ENCODE measurements at places on chromosomes 12 and 14. TPM values are rescaled to one million over a fixed set of nuclear protein-coding genes. Genes with fewer than 3 reads are reported as not detected.

DNA sequence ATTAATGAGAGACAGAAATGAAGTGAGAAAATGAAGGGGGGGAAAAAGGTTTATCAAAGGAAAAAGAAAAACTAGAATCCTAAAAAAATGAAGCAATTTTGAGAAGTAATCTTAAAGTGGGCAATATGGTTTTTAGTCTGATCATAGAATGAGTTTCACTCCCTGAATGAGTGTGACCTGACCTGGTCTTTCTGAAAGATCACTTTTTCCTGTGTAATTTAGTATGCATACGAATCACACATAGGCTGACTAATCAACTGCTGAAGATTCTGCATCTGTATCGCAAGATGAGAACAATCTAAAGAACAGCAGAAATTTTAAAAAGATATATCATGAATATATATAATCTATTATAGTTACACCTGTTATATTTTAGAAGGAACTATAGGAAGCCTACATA lies 11.3 kb downstream of the GNPTAB start:
- no peak for DNase-seq

- no peak for DNase-seq
These were observed 135.8 kb downstream of the SLC8A3 start for GRCh38 chr14:70052990-70053389.

LRP1-AS gene
- total RNA-seq = not detected

GRCh38 chr14:51540364-51540763 lies 111.3 kb upstream of the FRMD6 start:
- DNase-seq = no peak

DNA sequence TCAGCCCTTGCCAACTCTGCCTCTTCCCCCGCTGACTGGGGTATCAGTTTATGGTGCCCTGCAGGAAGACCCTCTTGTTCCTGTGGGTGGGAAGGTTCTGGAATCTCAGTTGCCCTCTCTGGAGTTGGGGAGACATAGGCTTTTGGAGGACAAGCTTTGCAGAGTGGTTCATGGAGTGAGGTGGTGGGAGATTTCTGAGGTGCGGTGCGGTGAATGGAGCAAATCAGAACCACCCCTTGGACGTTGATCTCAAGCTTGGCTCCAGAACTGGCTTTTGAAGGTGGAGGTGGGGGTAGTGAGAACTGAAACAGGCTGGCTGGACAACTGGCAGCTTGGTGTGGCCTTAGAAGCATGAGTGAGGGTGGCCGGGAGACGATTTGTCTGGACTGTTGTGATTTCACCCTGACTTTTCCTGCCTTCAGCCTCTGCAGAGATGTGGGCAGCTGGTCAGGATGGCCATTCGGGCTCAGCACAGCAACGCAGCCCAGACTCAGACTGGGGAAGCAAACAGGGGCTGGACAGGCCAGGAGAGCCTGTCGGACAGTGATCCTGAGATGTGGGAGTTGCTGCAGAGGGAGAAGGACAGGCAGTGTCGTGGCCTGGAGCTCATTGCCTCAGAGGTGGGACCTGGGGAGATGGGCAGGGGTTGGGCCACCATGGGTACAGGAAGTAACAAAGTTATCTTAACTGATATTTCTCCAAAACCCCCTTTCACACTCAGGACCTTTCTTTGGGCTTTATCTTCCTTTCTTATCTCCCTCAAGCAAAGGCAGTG lies 1.1 kb downstream of the SHMT2 start:
- DNase-seq = no peak

RHOJ gene
- not detected for total RNA-seq

DNA sequence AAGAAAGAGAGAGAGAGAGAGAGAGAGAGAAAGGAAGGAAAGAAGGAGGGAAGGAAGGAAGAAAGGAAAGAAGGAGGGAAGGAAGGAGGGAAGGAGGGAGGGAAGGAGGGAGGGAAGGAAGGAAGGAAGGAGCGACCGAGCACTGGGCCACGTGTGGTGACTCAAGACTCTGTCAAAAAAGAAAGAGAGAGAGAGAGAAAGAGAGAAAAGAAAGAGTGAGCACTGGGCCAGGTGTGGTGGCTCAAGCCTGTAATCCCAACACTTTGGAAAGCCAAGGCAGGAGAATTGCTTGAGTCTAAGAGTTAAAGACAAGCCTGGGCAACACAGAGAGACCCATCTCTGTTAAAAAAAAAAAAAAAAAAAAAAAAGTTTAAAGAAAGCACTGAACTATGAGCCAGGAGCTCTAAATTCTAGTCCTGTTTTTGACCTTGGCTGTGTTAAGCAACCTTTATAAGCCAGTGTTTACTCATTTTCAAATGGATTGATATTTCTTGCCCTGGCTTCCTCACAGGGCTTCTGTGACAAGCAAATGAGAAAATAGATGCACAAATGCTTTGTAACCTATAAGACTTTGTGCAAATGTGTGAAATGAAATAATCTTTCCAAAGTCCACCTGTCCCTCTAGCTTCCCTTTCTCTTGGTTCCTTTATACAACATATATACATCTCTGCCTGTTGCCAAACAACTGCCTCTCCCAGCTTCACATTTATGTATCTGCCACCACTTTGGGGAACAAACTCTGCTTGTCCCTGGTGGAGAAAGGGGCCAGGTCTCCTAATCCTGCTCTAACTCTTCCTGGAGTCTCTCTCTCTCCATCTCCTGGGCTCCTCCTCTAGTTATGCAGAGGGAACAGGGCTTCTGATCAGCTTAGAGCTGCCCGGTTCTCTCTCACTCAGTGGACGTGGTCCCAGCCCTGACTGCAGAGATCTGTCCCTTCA lies 16.1 kb upstream of the PLEKHG6 start:
- no peak for DNase-seq

FOXG1 gene
- not detected for total RNA-seq

- DNase-seq = no peak
These were observed 47.7 kb downstream of the ATP6V1D start for GRCh38 chr14:67311868-67312267.

MYF5 gene
- total RNA-seq = not detected

DNA sequence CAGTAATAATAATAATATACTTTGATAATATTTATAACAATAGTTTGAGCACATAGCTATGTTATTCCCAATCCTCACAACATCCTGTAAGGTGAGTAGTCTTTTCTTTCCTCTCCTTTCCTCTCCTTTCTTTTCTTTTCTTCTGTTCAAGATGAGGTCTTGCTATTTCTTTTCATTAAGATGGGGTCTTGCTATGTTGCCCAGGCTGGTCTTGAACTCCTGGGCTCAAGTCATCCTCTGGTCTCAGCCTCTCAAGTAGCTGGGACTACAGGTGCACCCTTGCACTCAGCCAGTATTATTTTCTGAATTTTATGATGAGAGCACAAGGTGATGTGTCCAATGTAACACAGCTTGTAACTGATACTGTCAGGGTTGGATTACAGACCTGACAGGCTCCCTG lies 134.6 kb downstream of the OTOGL start:
- no peak for DNase-seq

KIF5A gene
- total RNA-seq = 0.29 TPM

DNA sequence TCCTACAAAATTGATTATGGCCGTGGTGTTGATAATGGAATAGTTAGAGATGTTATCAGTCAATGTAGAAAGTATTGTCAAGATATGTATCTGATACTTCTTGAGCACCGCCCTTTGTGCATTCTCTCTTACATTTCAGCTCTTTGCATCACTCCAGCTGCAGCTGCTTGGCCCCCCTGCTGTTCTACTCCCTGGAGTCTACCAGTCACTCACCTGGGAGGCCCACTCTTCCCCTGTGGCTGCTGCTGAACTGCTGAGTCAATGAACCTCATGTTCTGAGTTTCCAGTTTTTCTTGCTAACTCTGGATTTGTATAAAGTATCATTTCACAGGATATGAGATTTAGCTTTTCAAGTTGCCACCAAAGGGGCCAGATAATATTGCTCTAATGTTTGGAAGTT lies 312.8 kb upstream of the SLC16A7 start:
- no peak for DNase-seq

GNS gene
- total RNA-seq = 43.7 TPM

SOAT2 gene
- total RNA-seq = not detected

PKP2 gene
- total RNA-seq = 0.07 TPM

Measured in natural killer cell treated with Interleukin-12 subunit alpha and Interleukin-12 subunit beta and Interleukin-15 and Interleukin-18, amount 100 ng/mL, for 72 hours (primary cell).